ENCODE measurements at places on chromosomes 4 and X. TPM values are rescaled to one million over a fixed set of nuclear protein-coding genes. Genes with fewer than 3 reads are reported as not detected.

Gene ADGRA3
- 75.3 TPM for total RNA-seq

Gene GPC4
- total RNA-seq = 183 TPM

Gene VCX3B
- total RNA-seq = not detected

GRCh38 chr4:187294861-187295260 is 571.2 kb upstream of the FAT1 start:
- no peaks in the 10 kb centered on the region for H3K27me3 ChIP-seq
- H3K4me3 ChIP-seq = no peak overlapping the region
- no peak for DNase-seq
- H3K36me3 ChIP-seq = 0 out of 2 replicates have a peak, but pooled peaks cover 4% of the 10 kb centered on the region

GRCh38 chrX:124680287-124680686 is 333.9 kb downstream of the SH2D1A start:
- H3K27ac ChIP-seq = no peak overlapping the region
- no peaks in the 10 kb centered on the region for H3K36me3 ChIP-seq
- no peaks in the 10 kb centered on the region for H3K27me3 ChIP-seq
- no peak overlapping the region for H3K4me3 ChIP-seq
- no peaks in the 10 kb centered on the region for H3K4me1 ChIP-seq

Gene UGT2B11
- not detected for total RNA-seq

GRCh38 chr4:2891294-2891693 is 47.6 kb downstream of the ADD1 start:
- H3K4me3 ChIP-seq = no peak overlapping the region
- no peaks in the 10 kb centered on the region for H3K4me1 ChIP-seq

DNA sequence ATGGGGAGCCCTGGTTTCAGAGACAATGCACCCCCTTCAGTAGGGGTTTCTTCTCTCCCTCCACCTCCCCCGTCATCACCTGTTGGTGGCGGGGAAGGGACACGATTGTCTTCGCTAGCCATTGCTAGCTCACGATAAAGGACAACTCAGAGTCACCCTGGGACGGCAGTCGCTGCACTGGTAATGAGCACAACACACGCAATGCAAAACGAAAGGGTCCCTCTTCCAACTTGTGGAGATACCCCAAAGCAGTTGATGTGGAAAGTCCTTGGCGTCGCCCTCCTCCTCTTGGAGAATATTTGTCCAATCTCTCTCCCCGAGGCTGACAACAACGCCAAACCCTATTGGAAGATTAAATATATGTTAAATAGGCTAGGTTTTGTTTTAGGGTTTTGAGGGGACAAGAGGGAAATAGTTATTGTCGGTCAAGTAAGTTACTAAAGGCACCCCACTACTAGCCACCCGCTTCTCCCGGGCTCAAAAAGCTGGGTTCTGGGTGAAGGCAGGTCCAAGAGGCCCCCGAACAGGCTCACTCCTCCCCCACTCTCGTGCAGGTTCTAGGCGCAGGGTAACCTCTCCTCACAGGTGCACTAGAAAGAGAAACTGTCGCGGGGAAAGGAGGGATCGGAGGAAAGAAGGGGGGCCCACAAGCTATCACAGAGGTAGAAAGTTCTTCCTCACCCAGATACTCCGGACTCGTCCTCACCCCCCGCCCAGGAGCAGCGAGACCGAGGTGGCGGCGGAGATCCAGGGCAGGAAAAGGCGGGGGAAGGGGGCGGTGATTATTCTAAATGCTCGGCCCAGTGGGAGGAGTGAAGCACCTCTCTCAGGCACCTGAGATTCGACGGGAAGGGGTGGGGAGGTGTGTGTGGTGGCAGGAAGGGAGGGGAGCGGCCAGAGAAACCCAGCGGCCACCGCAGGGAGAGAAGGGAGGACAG is at the start of gene LRBA:
Gene LRBA, minus strand, starts transcription at position 764 of the 938 bp plus-strand sequence. Its CDS starts 642 bp downstream, at position 122.
- peak within 1 kb of the TSS; percentile 67 for H3K4me3 ChIP-seq
- no peaks in the 10 kb centered on the region for H3K36me3 ChIP-seq
- peaks cover 15% of the 10 kb centered on the region for H3K4me1 ChIP-seq
- peak; percentile 97 for DNase-seq
- no peaks in the 10 kb centered on the region for H3K27me3 ChIP-seq

DNA sequence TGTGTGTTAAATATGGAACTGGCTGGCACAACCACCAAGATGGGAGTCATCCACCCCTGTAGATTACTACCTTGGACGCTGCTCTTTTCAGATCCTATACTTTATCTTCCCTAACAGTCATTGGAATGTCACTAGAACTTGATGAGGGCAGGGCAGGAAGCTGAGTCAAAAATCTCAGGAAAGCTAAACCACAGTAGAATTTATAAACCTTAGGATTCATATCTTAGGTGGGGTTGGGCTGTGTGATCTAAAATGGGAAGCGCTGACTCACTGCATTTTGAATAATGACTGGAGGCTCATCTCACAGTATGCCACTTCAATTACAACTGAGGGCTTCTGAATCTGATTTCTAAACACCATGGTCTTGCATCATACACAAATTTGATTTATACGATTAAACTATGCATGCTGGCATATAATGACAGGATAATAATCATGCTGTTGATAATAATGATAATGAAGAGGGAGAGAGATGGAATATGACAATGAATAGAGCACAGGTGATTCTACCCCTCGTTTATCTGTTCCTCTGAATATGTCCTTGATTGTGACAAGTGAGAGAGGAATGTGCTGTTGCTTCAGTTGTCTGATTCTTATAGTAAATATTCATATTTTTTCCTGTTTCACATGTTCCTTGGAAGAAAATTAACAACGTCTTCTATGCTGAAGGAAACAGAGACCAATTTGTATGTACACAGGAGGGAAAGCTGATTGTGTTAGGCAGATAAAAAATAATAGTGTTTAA is 270.3 kb upstream of the HS3ST1 start:
- no peak overlapping the region for H3K4me3 ChIP-seq
- H3K36me3 ChIP-seq = no peaks in the 10 kb centered on the region
- H3K27me3 ChIP-seq = no peaks in the 10 kb centered on the region
- H3K27ac ChIP-seq = no peak overlapping the region

Gene CCDC158
- not detected for total RNA-seq

Data from GM23338 (cell line).